ENCODE measurements at places on chromosomes 7 and 10.

DNA sequence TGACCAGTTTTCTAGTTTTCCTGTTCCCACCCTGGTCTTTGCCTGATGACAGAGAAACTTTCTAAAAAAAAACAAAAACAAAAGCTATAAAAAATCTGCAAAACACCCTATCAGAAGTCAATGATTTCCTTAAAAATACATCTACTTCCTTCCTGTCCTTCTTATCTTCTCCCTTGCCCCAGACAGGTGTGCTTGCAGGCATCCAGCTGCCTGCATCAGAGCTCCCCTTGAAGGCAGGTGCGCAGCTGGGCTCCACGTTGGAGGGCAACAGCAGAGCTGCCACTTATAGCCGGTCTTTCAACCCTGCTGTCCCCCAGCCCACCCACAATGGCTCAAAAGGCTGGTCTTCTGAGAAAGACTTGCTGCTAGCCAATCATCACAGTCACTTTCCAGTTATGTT is 29.8 kb downstream of the UBE2D4 start:
- DNase-seq: no peak

- no peak for DNase-seq
These were observed 167.4 kb downstream of the PTPN20 start for GRCh38 chr10:47078393-47079203.

GRCh38 chr7:92251181-92251580 is 5.4 kb downstream of the ANKIB1 start:
- no peak for DNase-seq

- DNase-seq: no peak
These were observed 37.0 kb upstream of the TES start for GRCh38 chr7:116173051-116174028.

GRCh38 chr7:36057323-36057722 is 95.7 kb upstream of the EEPD1 start:
- DNase-seq: no peak

GRCh38 chr10:116694243-116694926 is 48.0 kb downstream of the HSPA12A start:
- DNase-seq: no peak
